ENCODE measurements at places on chromosomes 3 and 15.

- no peak for DNase-seq
These were observed 12.2 kb downstream of the SYNM start for GRCh38 chr15:99117111-99117510.

GRCh38 chr15:32856753-32857152, 138.9 kb downstream of the GREM1 start:
- DNase-seq, result peak; percentile 83

GRCh38 chr15:88220443-88221335, 35.9 kb downstream of the NTRK3 start:
- no peak for DNase-seq

DNA sequence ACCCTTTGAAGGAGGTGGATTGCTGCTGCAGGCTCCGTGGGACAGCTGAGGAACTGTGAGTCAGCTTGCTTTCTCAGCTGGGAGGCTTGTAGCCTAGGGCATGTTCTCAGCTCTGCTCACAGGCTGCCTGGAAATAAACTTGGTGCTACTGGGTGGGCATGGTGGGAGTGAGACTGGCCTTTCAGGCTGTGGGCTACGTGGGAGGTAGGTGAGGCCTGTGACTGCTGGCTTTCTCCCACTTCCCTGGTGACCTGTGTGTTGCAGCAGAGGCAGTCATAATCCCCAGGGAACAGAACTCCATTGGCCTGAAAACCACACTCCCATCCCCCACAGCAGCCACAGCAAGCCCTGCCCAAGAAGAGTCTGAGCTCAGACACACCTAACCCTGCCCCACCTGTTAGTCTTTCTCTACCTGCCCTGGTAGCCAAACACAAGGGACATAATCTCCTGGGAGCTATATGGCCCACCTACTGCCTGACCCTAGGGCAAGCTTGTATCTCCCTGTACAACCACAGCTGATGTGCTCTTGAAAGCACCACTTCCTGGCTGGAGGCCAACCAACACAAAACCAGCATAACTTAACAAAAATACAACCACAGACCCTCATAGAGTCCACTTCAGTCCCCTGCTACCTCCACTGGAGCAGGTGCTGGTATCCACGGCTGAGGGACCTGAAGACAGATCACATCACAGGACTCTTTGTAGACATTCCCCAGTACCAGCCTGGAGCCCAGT, 236.5 kb downstream of the SQOR start:
- no peak for DNase-seq

GRCh38 chr3:65177960-65178376, 490.2 kb upstream of the ADAMTS9 start:
- no peak for DNase-seq

- no peak for DNase-seq
These were observed 493.8 kb downstream of the AGBL1 start for GRCh38 chr15:86573476-86573875.

GRCh38 chr15:42911058-42911592, 9.5 kb downstream of the TTBK2 start:
- DNase-seq, result peak; percentile 35

- no peak for DNase-seq
These were observed 303.0 kb upstream of the TPM1 start for GRCh38 chr15:62739507-62739906.

GRCh38 chr3:186425788-186426730, 64.0 kb upstream of the DGKG start:
- DNase-seq, result peak; percentile 89

DNA sequence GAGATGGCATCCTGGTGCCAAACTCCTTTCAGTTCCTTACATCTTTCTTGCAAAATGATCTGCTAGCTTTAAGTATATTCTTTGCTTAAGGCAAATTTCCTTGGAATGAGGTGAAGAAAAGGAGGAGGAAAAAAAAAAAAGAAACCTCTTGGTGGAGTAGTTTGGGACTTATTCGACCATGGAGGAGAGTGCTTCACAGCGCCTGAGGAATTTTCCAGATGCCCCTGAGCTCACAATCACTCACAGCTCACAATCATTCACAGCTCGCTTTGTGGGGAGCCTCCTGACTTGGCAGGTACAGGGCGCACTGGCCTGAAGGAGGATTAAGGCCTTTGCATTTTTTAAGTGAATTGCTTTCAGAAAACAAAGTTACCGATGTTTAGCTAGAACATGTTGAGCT, 53.9 kb downstream of the BOC start:
- no peak for DNase-seq

DNA sequence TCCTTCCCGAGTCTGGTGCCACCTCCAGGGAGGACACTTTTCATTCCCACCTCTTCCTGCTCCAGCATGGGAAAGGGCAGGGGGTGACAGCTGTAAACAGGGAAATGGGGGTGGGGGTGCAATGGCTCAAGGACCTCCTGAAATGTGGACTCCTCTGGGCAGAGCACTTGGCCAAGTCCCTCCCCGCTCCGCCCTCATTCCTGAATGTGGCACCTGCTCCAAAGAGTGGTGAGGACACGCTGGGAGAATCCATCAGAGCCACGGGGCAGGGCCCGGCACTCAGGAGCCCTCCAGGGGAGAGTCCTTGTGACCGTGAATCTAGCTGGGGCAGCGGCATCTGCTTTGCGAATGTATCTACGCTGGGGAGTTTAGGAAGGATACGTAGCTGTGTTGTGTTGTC, 11.1 kb upstream of the LINGO1 start:
- DNase-seq, result no peak

DNA sequence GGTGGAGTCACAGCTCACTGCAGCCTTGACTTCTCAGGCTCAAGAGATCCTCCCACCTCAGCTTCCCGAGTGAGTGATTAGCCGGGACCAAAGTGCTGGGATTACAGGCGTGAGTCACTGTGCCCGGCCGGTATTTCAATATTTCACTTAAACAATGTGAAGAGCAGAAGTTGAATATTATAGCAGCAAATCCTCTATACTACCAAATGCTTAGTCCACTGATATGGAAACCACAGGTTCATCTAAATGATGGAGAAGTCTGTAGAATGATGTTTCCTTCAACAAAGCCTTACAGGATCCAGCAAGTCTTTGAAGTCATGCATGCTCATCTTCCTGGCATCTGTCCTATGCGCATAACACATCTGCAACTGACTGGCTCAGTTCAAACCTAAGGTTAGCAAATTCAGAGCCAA, 20.3 kb upstream of the UACA start:
- DNase-seq, result peak; percentile 60

GRCh38 chr3:157479464-157480243, 23.6 kb downstream of the VEPH1 start:
- DNase-seq, result no peak

DNA sequence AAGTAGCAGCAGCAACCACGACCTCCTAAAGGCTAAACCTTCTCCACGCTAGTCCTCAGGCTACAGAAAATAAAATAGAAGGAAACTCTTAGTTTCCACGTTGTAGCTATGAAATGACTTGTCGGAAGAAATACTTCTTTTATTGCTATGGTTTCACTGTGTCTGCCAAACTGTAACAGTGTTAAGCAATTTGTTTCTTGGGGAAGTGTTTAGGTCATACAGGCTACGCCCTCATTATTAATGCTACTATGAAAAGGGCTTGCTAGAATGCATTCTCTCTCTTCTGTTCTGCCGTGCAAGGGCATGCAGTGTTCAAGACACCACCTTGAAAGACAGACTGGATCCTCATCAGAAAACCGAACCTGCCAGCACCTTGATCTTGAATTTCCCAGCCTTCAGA, 462.7 kb downstream of the PLOD2 start:
- peak; percentile 25 for DNase-seq

GRCh38 chr3:141386611-141387111, 18.4 kb downstream of the ZBTB38 start:
- peak; percentile 70 for DNase-seq

DNA sequence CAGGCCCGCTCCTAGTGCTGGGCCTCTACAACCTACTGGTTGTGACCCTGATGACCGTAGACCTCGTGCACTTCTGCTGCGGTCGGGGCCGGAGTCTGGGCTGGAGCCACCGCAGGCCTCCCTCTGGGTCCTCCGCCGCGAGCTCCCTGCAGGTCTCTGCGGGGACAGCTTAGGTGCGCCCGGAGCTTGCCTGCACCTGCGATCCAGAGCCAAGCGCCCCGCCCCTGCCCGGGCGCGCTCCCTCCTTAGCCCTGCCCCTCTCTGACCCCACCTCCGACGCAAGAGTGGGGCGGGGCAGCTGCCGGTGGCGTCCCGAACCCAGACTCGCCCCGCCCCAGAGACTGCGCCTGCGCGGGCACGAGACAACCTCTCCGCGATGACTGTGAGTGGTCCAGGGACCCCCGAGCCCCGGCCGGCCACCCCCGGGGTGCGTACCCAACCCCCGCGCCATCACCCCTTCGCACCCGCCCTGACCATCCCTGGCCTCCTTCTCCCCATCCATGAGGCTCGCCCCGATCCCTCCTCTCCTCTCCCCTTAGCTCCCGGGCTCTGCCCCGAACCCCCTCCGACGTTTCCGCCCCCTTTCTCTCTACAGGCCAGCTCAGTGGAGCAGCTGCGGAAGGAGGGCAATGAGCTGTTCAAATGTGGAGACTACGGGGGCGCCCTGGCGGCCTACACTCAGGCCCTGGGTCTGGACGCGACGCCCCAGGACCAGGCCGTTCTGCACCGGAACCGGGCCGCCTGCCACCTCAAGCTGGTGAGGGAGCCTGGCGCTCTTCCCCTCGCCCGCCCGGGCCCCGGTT, at the start of gene UNC45A:
Gene UNC45A, plus strand, starts transcription at position 337 of the 803 bp plus-strand sequence. Its CDS starts 40 bp downstream, at position 377.
- peak; percentile 79 for DNase-seq

- no peak for DNase-seq
These were observed 11.0 kb downstream of the SHOX2 start for GRCh38 chr3:158095111-158095813.

- DNase-seq, result peak; percentile 18
These were observed 297.2 kb downstream of the CADM2 start for GRCh38 chr3:85255949-85256348.

DNA sequence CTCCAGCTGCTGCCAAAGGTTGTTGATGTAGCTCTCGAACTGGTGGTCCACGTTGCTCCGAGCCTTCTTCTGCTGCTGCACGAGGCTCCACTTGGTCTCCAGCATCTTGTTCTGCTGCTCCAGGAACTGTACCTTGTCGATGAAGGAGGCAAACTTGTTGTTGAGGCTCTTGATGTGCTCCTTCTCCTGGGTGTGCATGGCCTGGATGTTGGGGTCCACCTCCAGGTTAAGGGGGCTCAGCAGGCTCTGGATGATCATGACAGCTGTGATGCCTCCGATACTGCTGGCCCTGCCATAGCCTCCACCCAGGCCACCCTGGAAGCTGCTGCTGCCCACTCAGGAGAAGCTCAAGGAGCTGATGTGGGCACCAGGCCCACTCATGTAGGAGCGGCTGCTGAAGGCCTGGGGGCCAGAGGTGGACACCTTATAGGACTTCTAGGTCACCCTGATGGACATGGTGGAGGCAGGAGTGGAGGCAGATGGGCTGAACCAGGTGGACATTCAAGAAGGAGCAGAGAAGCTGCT, 14.9 kb upstream of the PSTPIP1 start:
- no peak for DNase-seq

DNA sequence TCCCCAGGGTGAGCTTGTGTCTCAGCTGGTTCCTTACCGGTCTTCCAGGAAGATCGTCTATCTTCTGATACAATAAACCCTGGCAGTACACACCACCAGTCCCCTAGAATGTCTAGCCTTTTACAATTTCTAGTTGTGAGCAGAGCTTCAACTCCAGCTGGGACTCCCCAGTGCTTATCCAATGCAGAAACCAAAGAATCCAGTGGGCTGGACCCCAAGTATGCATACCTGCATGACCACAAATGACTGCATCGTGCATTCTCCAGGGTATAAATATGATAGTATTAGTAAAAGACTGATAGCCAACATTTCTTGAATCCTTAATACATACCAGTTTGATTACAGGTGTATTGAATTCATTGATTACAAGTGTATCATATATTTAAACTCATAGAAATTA, 176.0 kb downstream of the SATB1 start:
- peak; percentile 2 for DNase-seq

All from choroid plexus epithelial cell (primary cell).